ENCODE measurements at places on chromosomes 7 and 10. TPM values are rescaled to one million over a fixed set of nuclear protein-coding genes. Genes with fewer than 3 reads are reported as not detected.

Gene SH2D4B
- not detected for polyA plus RNA-seq

Gene SMKR1
- 1.0 TPM for polyA plus RNA-seq

Gene PITX3
- 0.03 TPM for polyA plus RNA-seq

Gene STEAP1B
- 2.1 TPM for polyA plus RNA-seq

Gene BEND7
- 1.4 TPM for polyA plus RNA-seq

DNA sequence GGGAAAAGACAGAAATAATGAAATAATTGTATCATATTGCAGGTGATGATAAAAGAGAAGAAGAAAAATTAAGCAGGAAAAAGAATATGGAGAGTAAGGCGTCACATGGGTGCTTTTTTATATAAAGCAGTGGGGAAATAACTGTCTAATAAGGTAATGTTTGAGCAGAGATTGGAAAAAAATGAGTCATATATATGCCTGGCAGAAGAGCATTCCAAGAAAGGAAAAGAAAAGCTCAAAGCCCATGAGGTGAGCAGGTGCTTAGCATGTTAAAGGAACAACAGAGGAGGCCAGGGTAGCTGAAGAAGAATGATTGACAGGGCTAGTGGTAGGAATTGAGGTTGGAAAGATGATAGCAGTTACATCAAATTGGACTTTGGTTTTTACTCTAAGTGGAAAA, 739.5 kb downstream of the SORCS1 start:
- DNase-seq, result peak; percentile 97

- DNase-seq, result peak; percentile 100
Measured at GRCh38 chr7:13920053-13920697, 69.3 kb downstream of the ETV1 start.

DNA sequence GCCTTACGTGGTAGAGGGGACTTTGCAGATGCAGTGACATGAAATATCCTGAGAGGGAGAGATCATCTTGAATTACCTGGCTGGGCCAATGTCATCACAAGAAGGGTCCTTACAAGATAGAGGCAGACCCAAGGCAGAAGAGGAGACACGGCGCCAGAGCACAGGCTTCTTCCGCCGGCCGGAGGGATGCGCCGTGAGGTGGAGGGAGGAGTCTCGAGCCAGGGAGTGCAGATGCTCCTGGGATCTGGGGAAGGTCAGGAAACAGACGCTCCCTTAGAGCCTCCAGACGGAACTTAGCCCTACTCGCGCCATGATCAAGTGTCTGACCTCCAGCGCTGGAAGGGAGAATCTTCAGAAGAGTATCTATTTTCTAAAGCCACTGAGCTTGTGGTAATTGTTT, 304.8 kb downstream of the GLRX3 start:
- no peak for DNase-seq

GRCh38 chr10:86059892-86060291, 306.7 kb downstream of the GRID1 start:
- DNase-seq, result no peak
